Bronchial epithelial cell (primary cell): ENCODE measurements at places on chromosomes 3 and 15.

DNA sequence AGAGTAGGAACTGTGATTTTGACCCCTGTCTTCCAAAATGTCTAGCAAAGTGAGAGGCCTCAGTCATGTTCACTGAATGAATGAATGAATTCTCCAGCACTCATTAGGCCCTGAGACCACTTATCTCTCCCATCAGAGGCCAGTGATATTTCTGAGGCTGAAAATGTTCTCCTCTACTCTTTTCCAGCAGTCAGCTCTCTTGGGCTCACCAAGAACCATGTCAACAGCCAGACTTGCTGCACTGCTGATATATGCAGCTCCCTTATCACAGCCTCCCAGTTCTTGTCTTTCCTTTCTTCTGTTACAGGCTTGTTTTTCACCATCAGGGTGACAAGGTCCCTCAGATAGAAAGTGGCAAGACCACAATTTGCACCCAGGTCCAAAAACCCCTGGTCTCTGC, 28.7 kb upstream of the MFSD1 start:
- no peak for DNase-seq

GRCh38 chr3:145359040-145359439, 801.9 kb downstream of the PLOD2 start:
- no peak for DNase-seq

GRCh38 chr3:156535162-156535627, 19.7 kb downstream of the SSR3 start:
- peak; percentile 96 for DNase-seq

GRCh38 chr3:62562017-62562416, 188.7 kb upstream of the FEZF2 start:
- peak; percentile 51 for DNase-seq

DNA sequence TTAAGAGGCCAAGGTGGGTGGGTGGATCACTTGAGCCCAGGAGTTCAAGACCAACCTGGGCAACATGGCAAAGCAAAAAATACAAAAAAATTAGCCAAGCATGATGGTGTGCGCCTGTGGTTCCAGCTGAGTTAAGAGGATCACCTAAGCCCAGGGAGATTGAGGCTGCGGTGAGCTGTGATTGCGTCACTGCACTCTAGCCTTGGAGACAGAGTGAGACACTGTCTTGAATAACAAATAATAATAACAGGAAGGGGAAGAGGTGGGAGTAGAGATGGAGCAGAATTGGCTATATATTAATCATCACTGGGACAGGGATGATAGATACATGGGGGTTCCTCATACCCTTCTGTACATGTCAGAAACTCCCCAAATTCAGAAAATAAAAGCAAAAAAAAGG, 23.8 kb upstream of the NMB start:
- peak; percentile 68 for DNase-seq

DNA sequence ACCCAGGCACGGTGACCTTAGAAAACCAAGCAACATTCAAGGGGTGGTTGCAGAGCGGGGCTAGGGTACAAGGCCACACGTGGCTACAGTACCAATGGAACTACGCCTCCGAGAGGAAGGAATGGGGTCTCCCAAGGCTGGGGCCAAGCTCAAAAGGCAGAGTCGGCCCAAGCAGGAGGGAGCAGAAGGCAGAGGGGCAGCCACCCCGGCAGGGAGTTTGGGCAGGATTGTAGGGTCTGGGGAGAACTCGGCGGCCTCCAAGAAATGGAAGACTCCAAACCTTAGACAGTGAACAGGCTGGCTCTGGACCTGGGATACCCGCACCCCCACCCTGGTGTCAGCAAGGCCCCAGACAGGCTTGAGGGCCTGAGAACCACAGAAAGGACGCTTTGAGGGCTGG, 28.7 kb downstream of the ATRIP start:
- no peak for DNase-seq

DNA sequence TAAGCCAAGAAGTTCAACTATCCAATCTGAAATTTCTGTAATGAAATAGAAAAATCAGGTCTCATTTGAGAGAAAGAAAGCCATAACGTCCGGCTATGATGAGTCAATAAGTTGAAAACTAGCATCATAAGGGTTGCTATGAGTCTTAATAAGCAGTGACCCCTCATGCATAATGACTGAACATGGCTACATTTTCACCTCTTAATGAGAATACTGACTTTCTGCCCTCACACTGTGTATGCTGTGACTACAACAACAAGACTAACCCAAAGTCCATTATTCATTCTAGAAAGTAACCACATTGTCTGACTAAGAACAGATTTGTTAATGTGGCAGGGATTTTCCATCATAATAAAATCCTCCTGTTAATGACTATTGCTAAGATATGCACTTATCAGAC, 884.0 kb upstream of the CADM2 start:
- no peak for DNase-seq

GRCh38 chr15:92711457-92711831, 55.9 kb upstream of the FAM174B start:
- no peak for DNase-seq

- peak; percentile 35 for DNase-seq
Measured at GRCh38 chr3:59313365-59313764, 263.5 kb upstream of the CFAP20DC start.

GRCh38 chr3:158642005-158642404, 2.3 kb upstream of the GFM1 start:
- DNase-seq, result no peak

GRCh38 chr15:100131321-100132224, 210.2 kb downstream of the ADAMTS17 start:
- peak; percentile 29 for DNase-seq

DNA sequence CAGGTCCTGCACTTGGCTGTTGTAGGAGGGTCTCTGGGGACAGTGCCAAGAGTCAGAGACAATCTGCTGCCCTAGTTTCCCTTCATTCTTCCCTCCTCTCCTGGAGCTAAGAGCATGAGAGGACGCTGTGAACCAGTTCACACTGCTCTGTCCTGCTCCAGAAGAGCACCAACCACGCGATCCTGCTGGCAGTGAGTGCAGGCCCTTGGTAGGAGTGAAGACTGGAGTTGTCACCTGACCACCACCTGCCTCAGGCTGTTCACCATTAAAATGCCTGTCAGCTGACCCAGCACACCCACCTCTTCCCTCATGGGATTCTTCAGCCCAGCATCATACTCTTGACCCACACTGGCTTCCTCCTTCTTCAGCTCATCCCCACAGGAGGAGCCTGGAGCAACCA, 2.9 kb downstream of the TM6SF1 start:
- DNase-seq, result no peak

DNA sequence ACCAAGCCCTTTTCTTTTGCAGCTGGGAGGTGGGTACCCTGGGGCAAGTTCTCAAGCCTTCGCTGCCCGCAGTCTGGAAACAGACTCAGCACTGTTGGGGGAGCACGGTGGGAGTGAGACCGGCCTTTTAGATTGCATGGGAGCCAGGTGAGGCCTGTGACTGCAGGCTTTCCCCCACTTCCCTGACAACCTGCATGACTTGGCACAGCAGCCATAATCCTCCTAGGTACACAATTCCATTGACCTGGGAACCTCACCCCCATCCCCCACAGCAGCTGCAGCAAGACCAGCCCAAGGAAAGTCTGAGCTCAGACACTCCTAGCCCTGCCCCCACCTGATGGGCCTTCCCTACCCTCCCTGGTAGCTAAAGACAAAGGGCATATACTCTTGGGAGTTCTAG, 52.2 kb upstream of the CCDC80 start:
- no peak for DNase-seq

- DNase-seq, result peak; percentile 81
Measured at GRCh38 chr3:127779747-127780146, 42.6 kb downstream of the MGLL start.

- DNase-seq, result no peak
Measured at GRCh38 chr3:67897351-67898336, 243.2 kb upstream of the SUCLG2 start.

DNA sequence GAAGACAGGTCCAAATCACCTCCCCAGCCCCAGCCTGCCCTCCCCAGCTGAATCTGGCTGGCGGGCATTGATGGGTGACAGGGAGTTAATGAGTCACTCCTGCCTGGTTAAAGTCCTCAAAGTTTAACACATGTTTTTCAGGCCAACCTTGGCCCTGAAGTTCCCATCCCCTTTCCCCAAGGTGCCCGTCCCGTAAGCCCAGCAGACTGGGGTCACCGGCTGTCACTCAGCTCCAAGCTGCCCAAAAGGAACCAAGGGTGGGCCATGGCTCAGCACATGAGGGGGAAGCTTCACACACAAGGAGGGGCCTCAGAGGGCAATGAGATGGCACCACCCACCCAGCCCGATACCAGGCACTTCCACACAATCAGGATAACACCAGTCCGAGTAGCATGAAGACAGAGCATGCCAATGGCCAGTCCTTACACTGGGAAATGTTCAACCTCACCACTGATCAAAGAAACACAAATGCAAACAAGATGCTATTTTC, 10.2 kb upstream of the KLF15 start:
- DNase-seq, result no peak

GRCh38 chr3:126083138-126083445, 832 bp downstream of the SLC41A3 start:
- no peak for DNase-seq

DNA sequence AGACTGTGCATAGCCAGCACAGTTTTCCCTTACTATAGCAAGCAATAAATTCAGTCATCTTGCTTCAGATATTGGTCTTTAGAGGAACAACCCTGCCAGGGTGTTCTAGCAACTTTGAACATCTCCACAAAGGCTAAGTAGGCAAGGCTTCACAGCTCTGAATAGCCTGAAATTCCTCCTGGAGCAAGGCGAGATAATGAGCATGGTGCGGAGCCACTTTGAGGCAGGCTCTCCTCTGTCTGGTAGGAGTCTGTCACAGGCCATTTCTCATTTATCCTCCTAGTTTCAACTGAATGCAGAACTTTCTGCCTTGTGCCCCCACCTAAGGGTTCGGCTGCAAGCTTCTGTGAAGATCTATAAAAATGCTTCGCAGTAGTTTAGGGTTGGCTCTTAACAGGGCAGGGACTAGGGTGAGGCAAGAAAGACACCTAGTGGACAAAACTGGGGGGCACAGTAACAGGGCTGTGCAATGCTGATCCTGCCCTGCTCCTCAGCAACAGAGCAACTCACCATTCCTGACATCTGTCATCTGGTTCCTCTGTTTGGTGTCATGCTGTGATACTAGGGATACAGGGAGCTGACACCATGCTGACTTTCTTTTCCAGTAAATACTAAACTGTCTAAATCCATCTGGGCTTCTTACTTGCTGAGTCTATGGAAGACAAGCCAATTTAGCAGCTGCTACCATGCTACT, 16.6 kb upstream of the EHHADH start:
- peak; percentile 39 for DNase-seq

DNA sequence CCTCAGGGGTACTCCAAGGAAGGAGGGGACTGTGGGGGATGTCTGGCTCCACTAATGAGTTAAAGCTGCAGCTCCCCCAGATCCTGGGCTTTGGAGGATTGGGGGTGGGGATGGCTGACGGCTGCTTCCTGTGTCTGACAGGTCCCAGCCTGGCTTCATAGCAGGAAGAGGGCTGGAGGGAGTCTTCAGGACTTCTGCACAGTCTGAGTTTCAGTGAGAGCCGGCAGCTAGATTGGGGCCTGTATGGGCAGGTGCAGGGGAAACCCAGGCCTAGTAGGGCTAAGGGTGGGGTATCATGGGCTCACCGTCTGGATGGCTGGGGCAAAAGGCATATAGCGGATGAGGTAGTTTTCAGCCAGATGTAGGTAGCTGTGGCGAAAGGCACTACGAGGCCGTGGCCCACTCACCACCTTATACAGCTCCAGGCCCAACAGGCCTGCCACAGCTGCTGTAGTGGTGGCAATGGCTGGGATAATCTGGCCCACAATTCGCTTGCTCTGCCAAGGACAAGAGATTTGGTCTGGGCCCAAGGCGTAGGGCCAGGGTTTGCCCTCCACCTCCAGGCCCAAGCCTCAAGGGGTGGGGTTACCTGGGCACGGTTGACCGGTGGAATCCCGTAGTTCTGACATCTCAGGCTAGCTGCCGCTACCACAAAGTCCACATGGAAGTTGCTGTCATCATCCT, 4.5 kb downstream of the INKA1 start:
- peak; percentile 77 for DNase-seq

DNA sequence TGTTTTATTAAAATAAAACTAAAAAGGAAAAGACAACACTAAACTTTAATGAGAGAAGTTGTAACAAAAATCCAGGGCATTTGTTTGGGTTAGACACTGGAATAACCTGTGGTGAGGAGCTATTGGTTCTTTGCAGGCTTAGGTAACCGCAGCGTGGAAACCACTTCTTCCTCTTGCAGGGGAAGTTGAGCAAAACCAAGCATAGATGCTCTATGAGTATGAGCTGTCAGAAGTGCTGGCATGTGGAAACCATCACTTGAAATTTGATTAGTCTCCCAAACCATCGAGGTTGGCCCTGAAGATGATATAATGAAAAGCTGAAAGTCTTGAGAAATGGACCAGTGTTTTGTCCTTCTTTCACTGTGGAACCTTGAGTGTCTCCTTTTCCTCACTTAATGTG, 127.1 kb upstream of the RBMS3 start:
- DNase-seq, result no peak

DNA sequence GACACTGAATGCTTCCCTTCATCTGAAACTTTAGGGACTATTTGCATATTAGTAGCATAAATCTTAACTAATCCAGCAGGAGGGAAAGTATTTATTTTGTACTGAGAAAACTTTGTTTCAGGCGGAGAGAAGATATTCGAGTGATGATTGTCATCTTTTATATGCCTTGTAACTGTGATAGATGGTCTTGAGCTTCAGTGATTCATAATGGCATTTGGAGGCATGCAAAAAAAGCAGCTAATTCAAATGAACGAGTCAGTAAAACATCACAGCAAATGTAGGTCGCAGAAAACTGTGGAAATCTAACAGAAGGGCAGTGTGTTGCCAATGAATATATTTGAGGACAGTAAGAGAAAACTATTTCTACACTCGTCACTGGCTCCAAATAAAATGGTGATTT, 643.7 kb upstream of the NAALADL2 start:
- DNase-seq, result no peak

GRCh38 chr3:105222568-105223093, 144.1 kb upstream of the ALCAM start:
- DNase-seq, result no peak

DNA sequence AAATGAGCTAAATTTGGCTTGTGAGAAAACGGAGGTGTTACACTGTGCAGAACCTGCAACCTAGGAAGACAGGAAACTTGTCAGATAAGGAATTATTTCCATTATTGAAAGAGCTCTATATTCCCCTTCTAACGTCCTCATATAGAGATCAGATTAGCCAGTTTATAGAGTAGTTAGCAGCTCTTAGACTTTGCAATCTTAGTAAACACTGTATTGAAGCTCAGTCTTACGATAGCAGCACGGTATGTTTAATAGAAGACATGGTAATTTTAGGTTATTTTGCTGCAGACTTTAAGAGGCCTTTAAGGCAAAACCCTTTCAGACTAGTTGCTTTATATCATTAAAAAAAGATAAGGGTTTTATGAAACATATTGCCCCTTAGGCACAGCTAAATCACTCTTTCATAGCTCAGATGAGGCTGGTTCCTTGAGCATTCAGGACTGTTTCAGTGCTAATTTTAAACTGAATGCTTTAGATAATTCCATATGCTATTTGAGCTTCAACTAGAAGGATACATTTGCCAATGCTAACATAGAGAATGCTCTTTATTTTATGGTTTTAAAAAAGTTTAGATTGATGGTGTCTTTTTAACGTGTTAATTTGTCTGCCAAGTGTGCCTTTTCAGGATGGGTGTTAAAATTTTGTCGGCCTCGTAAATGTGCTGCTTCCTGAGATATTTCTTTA, 234.3 kb downstream of the PYDC2 start:
- DNase-seq, result no peak

- no peak for DNase-seq
Measured at GRCh38 chr15:33655488-33655887, 312.8 kb upstream of the CHRM5 start.

GRCh38 chr15:64851503-64851840, 9.8 kb downstream of the PLEKHO2 start:
- no peak for DNase-seq
